ENCODE measurements at places on chromosomes 3 and 15.

DNA sequence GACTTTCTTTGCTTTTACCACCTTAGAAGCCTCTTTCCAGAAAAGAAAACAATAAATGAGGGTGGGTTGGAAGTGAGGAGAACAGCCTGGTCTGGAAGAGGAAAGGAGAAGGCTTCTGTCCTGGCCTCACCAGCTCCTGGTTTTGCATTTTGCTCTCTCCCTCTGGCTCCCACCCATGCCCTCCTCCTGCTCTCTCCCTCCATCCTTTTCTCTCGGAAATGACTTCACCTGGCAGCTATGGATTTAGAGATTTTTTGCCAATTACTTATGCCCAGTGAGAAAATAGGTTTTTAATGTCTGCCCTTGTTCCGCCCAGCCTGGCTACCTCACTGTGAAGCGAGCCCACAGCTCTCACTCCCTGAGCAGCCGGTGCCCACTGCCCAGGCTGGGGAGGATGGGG, 77.9 kb upstream of the NTRK3 start:
- no peak for DNase-seq

DNA sequence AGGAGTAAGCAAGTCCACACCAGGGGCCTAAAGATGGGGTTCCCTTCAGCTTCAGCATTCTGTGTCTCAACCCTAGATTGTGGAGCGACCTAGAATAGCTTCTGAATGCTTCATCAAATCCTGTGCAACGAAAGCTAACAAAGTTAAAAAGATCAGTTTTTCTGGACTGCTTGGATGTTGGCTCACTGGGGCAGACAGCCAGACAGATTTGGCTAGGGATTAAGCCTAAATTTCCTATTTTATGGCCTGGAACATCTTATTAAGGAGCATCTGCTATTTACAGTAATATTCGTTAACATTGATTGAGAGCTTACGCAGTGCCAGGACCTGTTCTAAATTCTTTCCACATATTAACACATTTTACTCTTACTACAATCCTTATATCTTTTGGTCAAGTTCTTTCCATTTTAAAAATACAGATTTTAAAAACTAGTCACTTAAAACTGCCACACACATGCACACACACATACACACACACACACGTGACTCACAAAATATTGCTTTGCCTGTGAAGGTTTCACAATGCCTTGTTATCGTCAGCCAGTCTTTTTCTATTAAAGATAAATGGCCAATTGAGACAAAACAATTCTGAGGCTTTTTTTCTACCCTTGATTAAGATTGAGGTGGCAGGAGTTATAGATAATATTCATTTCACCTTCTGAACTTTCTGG, 173.3 kb upstream of the SNTN start:
- no peak for DNase-seq

GRCh38 chr3:128804811-128805155, 74.6 kb upstream of the ACAD9 start:
- DNase-seq, result no peak

DNA sequence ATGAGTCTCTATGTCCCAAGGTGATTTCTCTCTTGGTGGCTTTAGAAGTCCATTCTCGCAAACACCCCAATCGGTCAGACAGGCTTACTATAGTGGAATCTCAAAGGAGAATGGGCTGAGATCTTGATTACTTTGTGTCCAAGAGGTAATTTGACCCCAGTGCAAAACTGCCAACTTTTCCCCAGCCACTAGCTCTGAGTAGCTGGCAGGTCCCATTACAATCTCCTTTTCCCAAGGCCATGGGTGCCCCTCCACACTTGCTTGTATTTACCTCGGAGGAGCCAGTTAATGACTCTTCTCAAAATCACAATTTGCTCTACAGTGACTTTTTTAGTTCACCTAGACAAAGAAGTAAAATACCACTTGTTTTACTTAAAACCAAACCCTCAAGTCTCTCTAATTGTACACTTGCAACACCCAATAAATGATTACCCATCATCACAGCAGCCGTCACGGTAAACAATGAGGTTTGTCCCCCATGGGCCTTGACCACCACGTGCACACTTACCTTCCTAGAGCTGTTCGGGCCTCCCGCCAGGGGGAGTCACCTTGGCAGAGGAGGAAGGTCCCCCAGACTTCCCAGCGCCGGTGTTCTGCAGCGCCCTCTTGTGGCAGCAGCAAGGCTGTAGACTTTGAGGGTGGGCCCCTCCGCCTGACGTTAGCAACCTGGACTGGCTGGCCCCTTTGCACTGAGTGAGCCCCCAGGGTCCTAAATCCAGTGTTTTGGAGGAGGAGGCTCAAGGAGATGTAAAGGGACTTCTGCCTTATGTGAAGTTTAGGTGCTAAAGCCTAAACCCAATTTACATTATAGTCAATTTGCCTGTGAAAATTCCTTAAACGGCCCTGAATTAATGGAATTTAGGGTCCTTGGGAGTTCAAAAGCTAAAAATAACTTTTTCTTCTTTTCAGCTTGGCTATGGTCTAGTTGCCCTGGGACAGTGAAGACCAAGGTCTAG, 18.7 kb upstream of the HDAC11 start:
- peak; percentile 74 for DNase-seq

DNA sequence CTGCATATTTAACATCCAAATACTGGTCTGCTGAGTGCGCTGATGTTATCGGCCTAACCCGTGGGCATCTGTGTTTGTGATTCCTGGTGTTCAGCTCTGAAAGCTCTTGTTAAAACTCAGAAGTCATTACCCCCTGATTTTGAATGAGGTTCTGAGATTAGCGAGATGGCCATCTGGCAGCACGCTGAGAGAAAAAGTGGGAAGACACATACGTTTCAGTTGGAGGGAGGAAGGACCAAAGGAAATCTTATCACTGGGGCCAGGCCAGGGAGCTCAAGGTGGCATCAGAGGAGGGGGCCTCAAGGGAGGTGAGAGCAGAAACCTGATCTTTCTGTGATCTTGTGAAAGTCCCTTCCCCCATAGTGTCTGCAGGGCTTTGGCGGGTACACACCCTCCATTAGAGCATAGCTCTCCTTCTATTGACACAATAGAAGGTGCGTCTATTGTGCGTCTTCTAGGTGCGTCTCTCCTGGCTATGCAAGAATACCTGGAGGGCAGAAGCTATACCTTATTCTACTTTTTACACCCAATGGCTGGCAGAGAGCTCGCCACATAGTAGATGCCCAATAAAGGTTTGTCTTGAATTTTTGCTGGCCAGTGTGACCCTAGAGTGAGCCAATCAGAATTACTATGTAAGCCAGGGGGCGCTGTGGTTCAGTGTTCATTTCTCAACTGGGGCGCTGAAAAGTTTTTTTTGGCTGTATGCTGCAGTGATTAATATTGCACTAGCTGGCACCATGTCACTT, 182.4 kb downstream of the SHQ1 start:
- DNase-seq, result peak; percentile 42

DNA sequence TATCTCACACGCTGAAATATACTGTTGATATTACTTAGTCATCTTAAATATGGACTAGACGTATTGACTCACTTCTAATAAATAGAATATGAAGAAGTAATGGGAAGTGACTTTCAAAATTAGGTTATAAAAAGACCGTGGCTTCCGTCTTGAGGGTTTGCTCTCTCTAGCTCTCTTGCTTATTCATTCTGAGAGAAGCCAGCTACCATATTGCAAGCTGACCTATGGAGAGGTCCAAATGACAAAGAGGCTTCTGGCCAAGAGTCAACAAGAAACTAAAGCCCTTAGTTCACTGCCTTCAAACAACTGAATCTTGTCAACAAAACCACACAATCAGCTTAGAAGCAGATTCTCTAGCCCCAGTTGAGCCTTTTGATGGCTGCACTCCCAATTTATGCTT, 46.1 kb downstream of the SLC9C1 start:
- DNase-seq, result no peak

DNA sequence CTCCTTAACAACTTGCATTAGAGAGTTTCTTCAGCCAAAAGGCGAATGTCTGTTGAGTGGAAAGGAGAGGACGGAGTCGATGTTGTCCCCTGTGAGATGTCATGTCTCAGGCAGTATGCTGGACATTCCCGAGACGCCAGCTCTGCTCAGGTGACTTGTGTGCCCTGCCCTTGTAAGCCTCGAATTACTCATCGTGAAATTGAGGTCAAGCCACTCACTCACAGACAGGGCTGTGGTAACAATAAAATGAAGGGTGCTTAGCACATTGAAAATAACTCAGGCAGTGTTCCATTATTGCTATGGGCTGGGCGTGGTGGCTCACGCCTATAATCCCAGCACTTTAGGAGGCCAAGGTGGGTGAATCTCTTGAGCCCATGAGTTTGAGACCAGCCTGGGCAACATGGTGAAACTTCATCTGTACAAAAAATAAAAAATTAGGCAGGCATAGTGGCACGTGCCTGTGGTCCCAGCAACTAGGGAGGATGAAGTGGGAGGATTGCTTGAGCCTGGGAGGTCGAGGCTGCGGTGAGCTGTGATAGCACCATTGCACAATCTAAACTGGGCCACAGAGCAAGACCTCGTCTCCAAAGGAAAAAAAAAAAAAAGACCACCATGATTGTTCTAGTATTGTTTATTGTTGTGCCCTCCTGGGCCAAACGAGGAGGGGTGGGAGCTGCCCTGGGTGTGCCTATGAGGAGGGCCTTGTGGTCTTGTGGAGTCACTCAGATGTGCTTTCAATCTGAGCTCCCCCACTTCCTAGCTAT, 214.4 kb downstream of the THSD4 start:
- no peak for DNase-seq

GRCh38 chr3:15327941-15328340, 4.4 kb downstream of the SH3BP5 start:
- DNase-seq, result no peak

GRCh38 chr3:105399611-105400010, 32.9 kb downstream of the ALCAM start:
- DNase-seq, result no peak

GRCh38 chr15:35491999-35492398, 54.0 kb downstream of the DPH6 start:
- no peak for DNase-seq
